ENCODE measurements at places on chromosomes 11 and 22.

DNA sequence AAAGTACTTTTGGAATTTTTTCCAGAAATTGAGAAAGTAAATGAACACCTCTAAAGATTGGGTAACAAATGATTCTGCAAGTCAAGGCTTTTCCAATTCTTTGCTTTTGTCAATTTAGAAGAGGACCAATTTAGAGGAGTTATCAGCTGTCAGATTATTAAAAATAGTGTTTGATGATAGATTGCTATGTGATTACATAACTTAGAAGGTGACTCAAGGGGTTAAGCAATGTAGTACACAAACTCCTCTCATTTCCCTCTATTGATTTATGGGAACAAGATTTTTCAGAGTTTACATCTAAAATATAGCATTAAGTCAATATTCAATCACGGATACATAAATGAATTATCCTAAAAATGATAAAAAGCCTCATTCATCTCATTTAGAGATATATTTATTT lies 70.3 kb downstream of the INSC start:
- DNase-seq: no peak

DNA sequence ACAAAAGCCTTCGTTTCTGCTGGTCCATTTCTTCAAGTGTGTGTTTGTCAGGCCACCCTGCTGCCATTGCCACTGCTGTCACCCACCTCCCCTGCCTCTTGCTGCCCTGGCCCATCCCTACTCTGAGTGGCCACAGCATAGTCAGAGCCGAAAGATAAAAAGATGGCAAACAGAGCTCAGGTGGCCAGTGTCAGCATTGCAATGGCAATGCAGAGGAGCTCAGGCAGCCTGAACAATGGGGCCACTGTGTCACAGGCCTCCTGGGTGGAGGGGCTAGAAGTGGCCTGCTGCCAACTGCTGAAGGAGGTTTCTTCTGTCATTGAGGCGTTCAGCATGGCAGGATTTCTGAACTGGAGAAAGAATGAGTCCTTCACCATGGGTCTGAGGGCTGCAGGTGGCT lies 137.1 kb downstream of the CSNK2A3 start:
- DNase-seq: no peak

- DNase-seq: no peak
Observed at GRCh38 chr11:12675951-12676711, 1.9 kb downstream of the TEAD1 start.

DNA sequence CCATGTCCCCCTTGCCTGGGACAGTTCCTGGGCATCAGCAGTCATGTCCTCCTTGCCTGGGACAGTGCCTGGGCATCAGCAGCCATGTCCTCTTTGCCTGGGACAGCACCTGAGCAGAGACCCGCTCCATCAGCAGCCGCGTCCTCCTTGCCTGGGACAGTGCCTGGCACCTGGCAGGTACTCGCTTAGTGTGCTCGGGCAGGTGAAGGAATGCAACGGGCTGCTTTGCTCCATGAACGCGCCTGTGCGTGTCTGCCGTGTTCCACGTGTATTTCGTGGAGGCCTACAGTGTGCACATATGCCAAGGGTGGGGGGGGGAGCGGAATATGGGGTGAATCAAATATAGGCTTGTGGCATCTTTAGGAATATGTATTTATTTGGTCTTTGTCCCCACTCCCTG lies 1490.7 kb downstream of the TBC1D22A start:
- DNase-seq: no peak

DNA sequence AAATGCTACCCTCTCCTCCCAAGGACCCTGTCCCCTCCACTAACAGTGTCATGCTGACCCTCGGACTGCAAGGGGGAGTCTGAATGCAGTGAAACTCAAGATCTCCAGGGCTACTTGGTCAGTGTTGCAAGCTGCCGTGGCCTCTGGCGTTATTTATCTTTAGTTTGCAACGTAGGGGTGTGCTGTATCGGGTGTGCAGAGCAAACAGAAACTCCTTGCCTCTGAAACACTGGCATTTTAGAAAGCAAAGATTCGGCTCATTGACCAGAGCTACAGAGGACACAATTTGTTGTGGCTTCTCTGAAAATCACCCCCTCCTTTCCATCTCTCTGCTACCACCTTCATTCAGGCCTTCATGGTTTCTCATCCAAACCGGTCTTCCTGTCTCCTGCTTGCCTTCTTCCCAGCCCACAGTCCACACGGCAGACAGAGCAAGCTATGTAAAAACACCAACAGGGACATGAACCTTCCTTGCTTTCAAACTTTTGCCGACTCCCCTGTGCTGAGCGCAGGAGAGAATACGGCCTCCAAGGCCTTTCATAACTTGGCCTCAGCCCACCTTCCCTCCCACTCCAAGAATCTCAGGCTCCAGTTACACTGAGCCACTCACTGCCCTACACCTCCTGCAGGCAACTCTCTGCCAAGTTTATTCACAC lies 14.9 kb downstream of the FZD4 start:
- DNase-seq: no peak

- no peak for DNase-seq
Observed at GRCh38 chr11:97754976-97755375, 1265.8 kb upstream of the CNTN5 start.

- no peak for DNase-seq
Observed at GRCh38 chr11:96054870-96055705, 131.2 kb upstream of the MTMR2 start.

DNA sequence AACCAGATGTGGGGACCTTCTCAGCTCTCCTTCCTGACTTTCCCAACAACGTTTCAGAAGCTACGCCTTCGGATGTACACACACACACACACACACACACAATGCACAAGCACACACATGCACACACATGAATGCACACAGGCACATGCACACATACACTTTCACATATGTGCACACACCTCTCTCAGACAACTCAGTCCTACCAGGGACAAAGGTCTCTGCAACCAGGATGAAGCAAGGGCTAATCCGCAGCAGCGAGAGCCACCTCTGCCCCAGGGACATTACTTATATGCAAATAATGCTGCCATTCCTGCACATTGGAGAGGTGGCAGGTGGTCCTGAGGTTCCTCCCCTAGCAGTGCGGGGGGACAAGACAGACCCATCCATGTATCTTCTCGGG lies 27.4 kb upstream of the LINC01488 start:
- DNase-seq: no peak

- no peak for DNase-seq
Observed at GRCh38 chr11:78941226-78941851, 366.7 kb upstream of the NARS2 start.

- no peak for DNase-seq
Observed at GRCh38 chr11:67368621-67369020, 4.8 kb downstream of the CLCF1 start.

GRCh38 chr22:20803696-20804324 lies 29.9 kb downstream of the SERPIND1 start:
- no peak for DNase-seq

DNA sequence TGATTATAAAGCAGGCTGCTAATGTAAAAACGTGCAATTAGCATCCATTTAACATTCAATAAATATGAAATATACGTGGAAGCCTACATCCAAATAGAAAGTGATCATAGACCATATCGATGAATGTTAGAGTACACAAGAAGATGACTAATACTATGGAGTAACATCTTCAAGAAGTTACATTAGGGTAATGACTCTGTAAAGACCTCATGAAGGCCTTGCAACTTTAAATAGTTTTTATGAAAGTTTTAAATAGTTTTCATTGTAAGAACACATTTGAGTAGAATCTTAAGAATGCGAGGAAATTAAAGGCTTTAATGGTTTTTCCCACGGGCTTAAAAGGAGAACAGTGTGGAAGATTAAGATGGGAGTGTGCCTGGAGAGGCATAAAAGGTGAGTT lies 1.4 kb downstream of the TRIM34 start:
- DNase-seq: no peak

DNA sequence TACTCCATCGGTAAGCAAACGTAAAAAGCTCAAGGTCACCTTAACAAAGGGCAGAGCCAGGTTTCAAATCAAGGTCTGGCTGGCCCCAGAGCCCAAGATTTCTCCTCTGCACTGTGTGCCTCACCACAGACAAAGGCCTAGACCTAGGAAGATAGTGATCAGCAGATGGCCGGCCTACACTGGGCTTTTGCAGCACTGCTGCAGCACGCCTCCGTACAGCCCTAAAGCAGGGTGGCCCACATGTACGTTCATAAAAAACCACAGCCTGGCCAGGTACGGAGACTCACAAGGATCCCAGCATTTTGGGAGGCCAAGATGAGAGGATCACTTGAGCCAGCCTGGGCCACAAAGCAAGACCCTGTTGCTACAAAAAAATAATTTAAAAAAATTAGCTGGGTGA lies 106.3 kb upstream of the PITPNB start:
- no peak for DNase-seq

GRCh38 chr11:117492578-117493251 lies 165.1 kb downstream of the CEP164 start:
- no peak for DNase-seq

GRCh38 chr11:129694966-129695365 lies 120.7 kb upstream of the TMEM45B start:
- no peak for DNase-seq

DNA sequence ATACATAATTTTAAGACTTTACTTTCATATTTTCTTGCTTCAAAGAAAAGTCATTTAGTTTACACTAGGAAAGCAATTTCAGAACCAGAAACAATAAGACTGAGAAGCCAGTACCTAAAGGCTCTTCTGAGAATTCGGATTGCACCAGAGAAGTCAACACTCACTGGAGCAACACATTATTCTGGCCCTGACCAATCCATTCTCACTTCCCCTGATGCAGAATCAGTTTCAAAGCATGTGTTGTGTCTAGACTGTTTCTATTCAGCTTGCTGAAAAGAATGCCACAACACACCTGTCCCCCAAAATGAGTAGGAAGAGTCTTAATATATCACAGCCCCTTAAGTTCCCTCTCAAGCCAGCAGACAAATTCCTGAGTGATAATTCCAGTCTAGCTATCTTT lies 1074.3 kb upstream of the TENM4 start:
- no peak for DNase-seq

- no peak for DNase-seq
Observed at GRCh38 chr11:20093775-20094174, 66.5 kb downstream of the DBX1 start.

GRCh38 chr11:130448416-130449309 lies at the start of gene ADAMTS15:
ADAMTS15 (plus strand) TSS chr11:130448645; CDS start chr11:130448974, 329 bp downstream.
- no peak for DNase-seq

DNA sequence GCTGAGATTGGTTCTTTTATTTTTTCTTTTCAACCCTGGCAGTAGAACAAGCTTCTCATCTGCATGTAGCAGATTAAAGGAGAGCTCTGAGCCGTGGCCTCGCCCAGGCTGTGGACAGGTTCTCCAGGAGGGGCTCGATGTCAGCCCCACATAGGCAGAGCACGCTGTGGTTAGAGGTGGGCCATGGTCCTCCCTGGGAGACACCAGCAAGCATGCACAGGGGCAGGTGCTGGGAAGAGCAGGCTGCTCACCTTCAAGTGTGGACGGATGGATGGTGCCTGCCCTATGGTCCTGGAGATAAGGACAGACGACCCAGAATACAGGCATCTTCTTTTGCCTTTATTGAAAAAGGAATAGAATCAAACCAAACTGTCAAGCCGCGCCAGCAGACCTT lies 634.8 kb downstream of the BRD1 start:
- DNase-seq: no peak

- DNase-seq: no peak
Observed at GRCh38 chr11:11442791-11443190, 89.7 kb upstream of the CSNK2A3 start.

DNA sequence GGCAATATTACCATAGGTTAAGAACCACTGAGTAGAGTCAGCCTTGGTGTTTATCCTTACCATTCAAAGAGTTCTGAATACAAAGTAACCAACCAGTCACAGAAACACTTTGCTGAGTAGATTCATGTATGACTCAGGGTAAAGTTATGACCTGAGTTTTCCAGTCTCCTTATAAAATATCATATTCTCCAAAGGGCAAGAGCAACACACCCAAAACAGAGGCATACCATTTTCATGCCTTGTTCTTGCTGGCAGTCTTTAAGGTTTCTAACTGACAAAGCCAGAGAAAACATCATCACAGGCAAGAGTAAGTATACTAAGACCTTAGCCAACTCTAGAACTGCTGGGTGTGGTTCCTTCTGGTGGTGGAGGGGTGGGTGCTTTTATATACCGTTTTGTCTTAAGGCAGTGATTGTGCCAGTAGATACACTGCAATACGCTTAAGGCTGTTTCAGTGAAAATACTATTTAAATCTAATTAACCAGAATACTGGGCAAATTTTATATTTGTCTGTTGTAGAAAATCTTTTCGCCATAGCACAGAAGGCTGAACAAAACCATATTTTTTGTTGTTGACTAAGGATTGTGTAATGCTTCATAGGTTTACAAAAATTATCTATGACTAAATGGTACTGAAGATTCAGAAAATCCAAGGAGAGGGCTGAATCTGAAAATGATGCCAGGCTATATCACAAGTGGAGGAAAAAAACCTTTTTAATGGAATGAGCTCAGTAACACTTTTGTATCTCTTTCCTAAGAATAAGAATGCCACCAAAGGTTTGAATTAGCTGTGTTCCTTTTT lies 3.0 kb downstream of the ATL3 start:
- no peak for DNase-seq

DNA sequence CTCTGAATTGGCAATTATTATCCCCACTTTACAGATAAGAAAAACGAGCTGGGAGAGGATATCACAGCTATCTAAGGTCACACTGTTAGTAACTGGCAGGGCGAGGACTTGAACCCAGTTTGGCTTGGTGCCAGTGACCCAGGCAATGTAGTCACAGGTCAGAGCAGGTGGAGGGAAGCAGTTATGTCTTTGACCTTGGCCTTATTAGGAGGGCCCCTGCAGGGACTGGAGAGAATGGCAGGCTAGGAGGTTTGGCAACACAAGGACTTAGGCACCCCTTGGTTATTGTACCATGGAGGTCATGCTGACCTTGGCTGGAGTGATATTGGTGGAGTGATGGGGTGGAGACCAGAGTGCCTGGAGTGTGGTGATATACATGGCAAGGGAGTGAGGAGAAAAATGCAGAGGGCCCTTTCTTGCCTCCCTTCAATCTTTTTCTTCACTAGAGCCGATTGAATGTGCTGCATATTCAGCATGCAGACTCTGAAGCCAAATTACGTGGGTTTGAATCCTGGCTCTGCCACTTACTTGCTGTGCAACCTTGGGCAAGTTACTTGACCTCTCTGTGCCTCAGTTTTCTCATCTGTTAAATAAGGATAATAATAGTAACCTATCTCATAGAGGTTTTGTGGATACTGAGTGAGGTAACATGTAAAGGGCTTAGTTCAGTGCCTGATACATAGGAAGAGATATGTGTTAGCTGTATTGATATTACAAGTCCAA lies 92.7 kb upstream of the TBCEL start:
- no peak for DNase-seq

Data from activated CD4-positive, alpha-beta T cell treated with anti-CD3 and anti-CD28 coated beads for 24 hours (primary cell).